Uterine smooth muscle cell (primary cell): ENCODE measurements at places on chromosomes 11 and 22. TPM values are rescaled to one million over a fixed set of nuclear protein-coding genes. Genes with fewer than 3 reads are reported as not detected.

The EHD1 gene
- 61.5 and 111 TPM in 2 replicates for total RNA-seq

The SLC5A12 gene
- not detected in 2 replicates for total RNA-seq

The C11orf91 gene
- not detected in 2 replicates for total RNA-seq

The CDC42EP1 gene
- total RNA-seq = 11.5 and 15.1 TPM in 2 replicates

The C22orf15 gene
- 0.37 and 0.77 TPM in 2 replicates for total RNA-seq

The CNGA4 gene
- under 0.01 TPM in 1 of 2 replicates, not detected in the other for total RNA-seq

The USP28 gene
- 36.0 and 38.5 TPM in 2 replicates for total RNA-seq

The NNMT gene
- 137 and 508 TPM in 2 replicates for total RNA-seq

The KCNJ5 gene
- total RNA-seq = under 0.01 TPM in 1 of 2 replicates, not detected in the other

The FAM111A gene
- total RNA-seq = 47.1 and 64.7 TPM in 2 replicates

The NAALAD2 gene
- 1.7 and 5.6 TPM in 2 replicates for total RNA-seq

The PHLDB1 gene
- 50.1 and 58.6 TPM in 2 replicates for total RNA-seq

The SLC7A4 gene
- total RNA-seq = 0.12 and 0.22 TPM in 2 replicates

The SCO2 gene
- 2.7 and 4.5 TPM in 2 replicates for total RNA-seq

The NRGN gene
- total RNA-seq = 0.37 and 1.5 TPM in 2 replicates

The ALKBH8 gene
- total RNA-seq = 11.4 and 21.4 TPM in 2 replicates

The THAP7 gene
- 23.5 and 28.1 TPM in 2 replicates for total RNA-seq

The DDTL gene
- total RNA-seq = 0.44 and 0.87 TPM in 2 replicates

The C1QTNF5 gene
- 3.5 and 15.2 TPM in 2 replicates for total RNA-seq

The GUCY1A2 gene
- total RNA-seq = 0.66 and 1.7 TPM in 2 replicates
